Stimulated activated CD8-positive, alpha-beta memory T cell treated with anti-CD3 and anti-CD28 coated beads, Interleukin-15, amount 100 ng/mL, for 4 hours (primary cell): ENCODE measurements at places on chromosomes 4 and X.

GRCh38 chr4:46270986-46271596, 118.8 kb downstream of the GABRA2 start:
- no peak for DNase-seq

DNA sequence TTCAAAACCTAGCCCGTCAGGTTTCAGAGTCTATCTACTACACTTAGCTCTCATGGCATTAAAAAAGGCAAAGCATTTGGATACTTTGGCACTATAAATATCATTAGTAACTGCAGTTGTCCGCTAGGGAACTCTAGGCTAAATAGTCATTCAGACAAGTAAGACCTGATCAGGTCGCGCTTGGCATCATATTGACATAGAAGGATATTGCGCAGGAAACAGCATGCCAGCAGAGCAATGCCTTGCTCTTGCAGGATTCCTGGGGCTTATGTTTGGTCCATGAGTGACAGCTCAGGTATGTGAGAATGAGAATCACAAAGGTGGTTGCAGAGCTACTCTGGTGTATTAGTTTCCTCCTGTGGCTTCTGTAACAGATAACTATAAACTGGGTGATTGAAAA, 62.7 kb downstream of the KDM6A start:
- DNase-seq = no peak

DNA sequence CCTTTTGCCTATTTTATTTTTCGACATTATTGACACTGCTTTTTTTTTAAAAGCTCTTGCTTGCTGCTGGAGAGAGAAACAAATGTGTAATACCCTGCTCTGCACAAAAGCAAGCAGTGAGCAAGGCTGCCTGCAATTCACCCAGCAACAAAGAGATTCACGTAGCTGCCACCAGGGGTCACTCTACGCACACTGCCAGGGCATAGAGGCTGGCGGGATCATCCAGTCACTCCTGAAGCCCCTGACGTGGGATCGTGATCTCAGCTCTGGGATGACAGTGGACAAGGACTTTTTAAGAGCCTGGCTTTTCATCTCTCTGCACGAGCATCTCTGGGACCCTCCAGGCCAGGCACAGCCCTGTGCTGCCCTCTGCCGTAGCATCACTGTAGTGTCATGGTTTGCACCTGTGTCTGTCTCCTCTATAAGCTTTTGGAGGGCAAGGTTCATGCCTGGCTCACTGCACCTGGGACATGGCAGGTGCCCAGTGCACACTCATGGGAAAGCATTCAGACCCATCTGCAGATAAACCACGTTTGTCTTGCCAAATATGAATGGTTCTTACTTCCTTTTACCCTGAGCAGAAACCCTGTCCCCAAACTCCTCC, 19.8 kb downstream of the C4orf50 start:
- DNase-seq = no peak

GRCh38 chr4:168475745-168476144, 4.5 kb downstream of the DDX60L start:
- DNase-seq = no peak

GRCh38 chrX:93259029-93259428, 414.3 kb downstream of the NAP1L3 start:
- no peak for DNase-seq

- no peak for DNase-seq
These were observed 25.2 kb downstream of the FOXR2 start for GRCh38 chrX:55648434-55648833.

DNA sequence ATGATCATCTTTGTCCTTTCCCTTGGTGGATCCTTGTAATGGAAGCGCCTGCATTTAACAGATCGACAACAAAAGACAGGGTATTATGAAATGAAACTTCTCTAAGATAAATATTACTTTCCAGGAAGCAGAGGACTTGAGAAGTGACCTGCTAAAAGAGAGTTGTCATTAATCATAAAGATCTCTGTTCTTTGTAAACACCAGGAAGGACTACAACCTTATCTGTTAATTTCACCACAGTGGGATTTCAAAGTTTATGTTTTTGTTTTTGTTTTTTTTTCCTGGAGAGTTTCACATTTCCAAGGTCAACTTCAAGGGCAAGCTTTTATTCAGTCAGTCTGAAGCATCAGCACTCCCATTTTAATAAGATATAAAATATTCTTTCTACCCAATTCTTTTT, 170.9 kb downstream of the RCHY1 start:
- no peak for DNase-seq

DNA sequence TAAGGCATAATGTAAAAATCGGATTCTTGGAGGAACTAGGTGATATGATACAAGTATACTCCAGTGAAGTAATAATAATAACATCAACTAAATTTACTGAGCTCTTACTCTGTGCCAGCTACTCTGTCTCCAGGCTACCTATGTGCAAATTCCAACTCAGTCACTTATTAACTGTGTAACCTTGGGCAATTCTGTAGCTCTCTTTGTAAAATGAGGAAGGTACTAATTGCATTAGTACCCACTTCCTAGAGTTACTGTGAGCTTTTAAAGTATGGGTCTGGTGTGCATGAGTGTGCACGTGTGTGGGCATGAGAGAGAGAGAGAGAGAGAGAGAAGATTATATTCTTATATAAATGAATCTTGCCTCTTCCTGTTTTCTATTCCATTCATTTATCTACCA, 169.9 kb downstream of the KCNIP4 start:
- no peak for DNase-seq

DNA sequence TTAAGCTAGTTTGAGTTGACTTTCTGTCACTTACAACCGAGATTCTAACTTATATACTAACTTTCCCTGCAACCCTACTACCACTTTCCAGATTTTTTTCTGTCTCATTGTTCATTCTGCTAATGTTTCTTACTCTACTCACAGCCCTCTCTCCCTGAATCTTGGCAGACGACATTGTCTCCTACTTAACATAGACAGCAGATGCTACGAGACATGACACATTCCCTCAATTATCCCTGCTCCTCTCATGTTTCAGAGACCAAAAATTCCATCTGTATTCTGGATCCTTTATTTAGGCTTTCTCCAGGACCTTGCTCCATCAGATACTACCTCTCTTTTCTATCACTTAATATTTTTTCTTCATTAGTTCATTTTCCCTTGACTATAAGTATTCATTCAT, 379.1 kb upstream of the TEX13C start:
- no peak for DNase-seq

DNA sequence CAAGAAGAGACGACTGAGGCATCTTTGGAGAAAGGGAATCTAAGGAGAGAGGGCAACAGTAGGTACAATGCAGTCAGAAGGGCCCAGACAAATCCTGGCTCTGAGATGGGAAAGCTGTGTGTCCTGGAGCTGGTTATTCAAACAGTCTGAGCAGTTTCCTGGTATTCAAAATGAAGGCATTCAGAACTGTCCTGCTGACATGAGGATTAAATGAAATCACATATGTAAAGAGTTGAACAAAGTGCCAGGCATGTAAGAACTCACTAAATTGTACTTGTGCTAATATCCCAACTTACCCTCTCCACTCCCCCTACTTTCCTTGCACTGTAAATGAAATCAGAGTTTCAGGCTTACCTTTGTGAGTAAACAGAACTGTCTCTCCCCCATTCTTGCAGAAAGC, 60.9 kb upstream of the LDB2 start:
- DNase-seq = no peak

GRCh38 chr4:183154701-183155391, 55.8 kb downstream of the WWC2 start:
- DNase-seq = no peak
